ENCODE measurements at places on chromosomes 13 and 19.
A peak's percentile ranks its signal among the peaks of the same experiment; 100 is the strongest.

GRCh38 chr13:44468874-44469273, 95.2 kb downstream of the SERP2 start:
- DNase-seq, result no peak

GRCh38 chr13:35848336-35849255, 282.6 kb downstream of the DCLK1 start:
- DNase-seq, result no peak

DNA sequence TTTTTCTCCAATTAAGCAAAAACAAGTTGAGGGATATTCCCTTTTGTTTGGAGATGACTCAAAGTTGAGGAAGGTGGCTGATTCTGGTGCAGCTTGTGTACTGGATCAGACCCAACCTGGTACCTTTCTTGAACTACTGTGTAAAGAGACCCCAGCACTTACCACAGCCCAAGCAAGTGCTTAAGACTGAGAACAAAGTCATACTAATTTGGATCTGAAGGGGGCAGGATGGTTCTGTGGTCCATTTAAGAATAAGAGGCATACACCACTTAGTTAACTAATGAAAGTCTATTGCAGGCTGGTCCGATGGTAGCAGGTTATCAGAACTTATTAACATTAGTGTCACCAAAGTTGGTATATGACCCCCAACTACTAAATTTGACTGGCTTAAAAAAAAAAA, 6.3 kb downstream of the THSD1 start:
- DNase-seq, result no peak

GRCh38 chr13:100933841-100934240, 259.2 kb upstream of the TMTC4 start:
- DNase-seq, result no peak

- peak; percentile 11 for DNase-seq
Observed at GRCh38 chr13:74288361-74288911, 154.2 kb upstream of the KLF12 start.

GRCh38 chr13:30752201-30752797, 17.0 kb downstream of the ALOX5AP start:
- DNase-seq, result no peak

DNA sequence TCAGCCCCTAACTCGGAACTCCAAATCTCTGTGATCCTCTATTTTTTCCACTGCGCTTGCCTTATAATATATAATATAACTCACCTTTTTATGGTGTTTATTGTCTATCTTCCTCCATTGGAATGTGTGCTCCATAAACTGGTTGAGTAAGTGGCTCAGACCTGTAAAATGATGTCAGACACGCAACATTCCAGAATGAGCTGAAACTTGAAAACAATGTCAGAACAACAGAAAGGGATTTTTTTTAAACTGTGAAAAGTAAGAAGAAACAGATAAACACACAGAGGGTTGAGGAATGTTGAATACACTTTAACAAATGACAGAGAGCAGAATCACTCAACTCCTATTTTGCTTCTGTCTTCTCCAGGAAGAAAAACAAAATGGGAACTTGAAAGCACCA, 19.1 kb upstream of the FAM216B start:
- DNase-seq, result no peak

DNA sequence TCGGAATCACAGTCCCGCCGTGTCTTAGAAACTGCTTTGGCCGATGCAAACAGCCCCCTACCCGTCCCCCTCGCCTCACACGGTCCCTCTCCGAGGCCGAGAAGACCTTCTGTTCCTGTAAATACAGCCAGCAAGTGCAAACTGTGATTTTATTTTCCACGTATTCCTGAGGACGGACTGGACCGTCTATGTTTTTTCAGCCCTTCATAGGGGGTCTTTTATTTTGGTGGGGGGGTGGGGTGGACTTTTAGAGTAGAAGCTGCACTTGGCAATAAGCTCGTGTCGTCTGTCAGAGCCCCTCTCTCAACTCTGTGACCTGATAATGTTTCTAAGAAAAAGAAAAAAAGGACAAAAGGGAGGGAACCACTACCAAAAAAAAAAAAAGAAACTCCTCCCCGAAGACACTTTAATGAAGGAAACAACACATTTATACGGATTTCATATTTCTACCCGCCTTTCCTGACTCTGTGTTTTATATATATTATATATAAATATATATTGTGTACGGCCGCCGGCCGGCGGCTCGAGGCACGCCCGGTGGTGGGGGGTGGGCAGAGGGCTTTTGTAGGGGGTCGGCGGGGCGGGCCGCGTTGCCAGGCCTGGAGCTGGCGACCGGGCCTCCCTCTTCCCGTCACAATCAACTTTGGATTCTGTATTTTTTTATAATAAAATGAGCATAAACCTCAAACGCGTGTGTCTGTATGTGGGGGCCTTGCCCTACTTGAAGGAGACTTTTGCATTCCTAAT, 15.2 kb downstream of the EFNA2 start:
- no peak for DNase-seq

- no peak for DNase-seq
Observed at GRCh38 chr13:41501281-41501680, 43.9 kb downstream of the RGCC start.

DNA sequence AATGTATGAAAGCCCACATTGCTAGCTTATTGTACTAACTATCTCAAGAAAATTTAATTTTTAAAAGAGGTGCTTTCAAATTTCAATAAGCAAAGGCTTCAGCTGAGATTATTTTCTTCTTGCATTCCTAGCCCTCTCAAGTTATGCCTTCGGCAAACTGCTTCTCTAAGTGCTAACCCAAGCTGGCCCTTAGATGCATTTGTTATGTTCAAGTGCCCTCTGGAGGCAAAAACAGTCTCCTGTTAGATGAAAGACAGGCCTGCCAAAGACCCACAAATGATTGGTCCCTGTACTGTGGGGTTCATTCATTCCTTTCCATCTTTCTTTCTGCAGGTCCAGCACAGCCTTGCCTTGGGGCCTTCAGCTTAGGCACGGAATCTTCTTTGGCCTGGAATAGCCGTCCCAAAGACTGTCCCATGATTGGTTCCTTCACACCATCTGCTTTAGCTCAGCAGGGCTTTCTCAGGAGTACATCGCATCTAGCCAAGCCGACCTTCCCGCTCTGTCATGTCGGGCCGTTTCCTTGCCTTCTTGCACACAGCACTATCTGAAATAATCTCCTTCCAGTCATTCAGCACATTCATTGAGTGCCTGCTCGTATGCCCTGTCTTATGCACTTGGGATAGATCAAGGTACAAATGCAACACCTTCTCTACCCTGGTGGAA, 26.4 kb upstream of the TPTE2 start:
- no peak for DNase-seq

DNA sequence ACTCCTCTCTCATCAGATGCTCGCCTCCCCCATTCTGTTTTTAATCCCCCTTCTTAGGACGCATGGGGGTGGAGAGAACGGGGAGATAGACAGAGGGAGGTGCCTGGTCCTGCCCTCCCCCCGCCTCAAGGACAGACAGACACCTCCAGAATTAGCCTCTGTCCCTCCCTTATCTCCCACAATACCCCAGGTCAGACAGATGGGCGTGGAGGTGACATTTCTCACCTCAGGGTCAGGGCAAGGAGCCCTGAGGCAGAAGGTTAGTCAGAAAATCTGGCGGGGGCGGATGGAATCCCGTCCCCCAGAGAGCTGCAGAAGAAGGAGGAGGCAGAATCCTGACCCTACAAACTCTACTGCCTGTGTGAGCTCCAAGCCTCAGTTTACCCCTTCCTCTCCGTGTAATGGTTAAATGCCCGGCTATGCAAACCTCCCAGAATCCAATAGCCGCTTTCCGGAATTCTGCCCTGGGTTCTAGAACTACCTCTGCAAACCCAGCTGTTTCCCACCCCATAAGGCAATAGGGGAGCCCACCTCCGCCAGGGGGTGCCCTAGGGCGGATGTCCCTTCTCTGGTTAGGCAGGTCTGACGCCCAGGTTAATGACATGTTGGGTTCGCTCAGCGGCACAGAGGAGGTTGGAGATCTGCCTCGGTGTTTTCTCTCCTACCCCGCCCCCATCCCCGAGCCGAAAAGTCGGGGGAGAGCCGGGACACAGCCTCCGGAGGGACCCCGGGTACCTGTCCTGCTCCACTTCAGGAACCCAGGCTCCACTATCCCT, 900 bp downstream of the PPP1R13L start:
- peak; percentile 15 for DNase-seq

DNA sequence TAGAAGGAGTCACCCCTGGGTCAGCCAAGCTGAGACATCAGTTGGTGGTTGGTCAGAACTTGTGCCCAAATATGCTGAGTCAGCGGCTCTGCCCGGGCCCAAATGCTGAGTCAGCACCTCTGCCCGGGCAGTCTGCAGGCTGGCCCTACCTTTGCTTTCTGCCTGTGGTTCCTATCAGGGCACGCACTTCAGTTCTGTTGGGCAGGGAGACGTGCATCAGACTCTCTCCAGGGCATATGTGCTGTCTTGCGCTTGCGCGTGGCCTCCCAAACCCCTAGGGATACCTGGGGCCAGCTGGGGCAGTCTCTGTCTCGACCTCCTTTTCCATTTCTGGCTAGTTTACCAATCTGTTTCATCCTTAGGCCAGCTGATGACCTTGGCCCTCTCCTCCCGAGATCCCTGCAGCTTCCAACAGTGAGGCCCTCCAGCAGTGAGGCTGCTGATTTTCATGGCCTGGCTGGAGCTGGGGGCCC, 24.4 kb upstream of the LDLR start:
- no peak for DNase-seq

GRCh38 chr13:75355609-75356008, 126.4 kb downstream of the TBC1D4 start:
- DNase-seq, result no peak

DNA sequence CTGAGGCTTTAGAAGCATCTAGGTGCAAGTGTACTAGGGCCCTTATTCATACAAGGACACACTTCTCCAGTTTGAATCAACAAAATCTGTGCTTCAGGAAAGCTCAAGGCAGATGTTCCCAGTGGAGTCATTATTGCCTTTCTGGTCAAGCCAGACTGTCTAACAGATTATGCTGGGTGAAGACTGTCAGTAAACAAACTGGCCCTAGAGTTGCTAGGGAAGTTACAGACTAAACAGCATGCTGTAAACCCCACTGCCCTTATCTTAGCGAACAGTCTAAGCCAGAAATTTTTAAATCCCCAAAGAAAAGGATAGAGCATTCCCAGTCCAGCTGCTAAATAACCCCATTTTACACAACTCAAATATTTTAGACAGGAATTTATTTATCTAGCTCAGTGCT, 1701.3 kb upstream of the PRR20A start:
- DNase-seq, result no peak

Measured in NCI-H2081 (cell line).